ENCODE measurements at places on chromosomes 5 and 9. TPM values are rescaled to one million over a fixed set of nuclear protein-coding genes. Genes with fewer than 3 reads are reported as not detected.
A peak's percentile ranks its signal among the peaks of the same experiment; 100 is the strongest.

Gene TEX10
- 35.1 TPM for total RNA-seq

GRCh38 chr5:37477426-37477825 is 98.3 kb downstream of the WDR70 start:
- no peak for DNase-seq

- DNase-seq, result peak; percentile 82
Observed at GRCh38 chr5:150140830-150141229, 14.8 kb downstream of the PDGFRB start.

DNA sequence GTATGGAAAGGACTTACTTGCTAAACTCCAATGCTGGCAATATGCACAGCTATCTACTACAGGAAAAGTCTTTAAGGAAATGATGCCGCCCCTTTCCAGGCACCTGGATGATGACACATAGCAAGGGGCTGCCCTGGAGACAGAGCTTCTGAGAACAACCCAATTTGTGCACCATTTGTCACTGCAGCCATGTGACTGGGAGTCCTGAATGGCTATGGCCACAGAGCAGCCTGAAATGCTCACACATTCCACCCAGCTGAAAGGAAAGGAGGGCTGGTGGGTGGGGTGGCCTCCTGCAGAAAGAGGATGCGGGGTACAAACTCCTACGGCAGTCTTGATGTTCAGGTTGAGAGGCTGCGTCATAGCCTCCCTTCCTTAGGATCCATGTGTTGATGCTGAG is 70.1 kb upstream of the FSTL4 start:
- DNase-seq, result no peak

GRCh38 chr5:116265471-116265870 is 180.6 kb downstream of the COMMD10 start:
- no peak for DNase-seq

GRCh38 chr5:19406576-19407365 is 581.2 kb downstream of the CDH18 start:
- no peak for DNase-seq
